ENCODE measurements at places on chromosomes 7 and 10.

DNA sequence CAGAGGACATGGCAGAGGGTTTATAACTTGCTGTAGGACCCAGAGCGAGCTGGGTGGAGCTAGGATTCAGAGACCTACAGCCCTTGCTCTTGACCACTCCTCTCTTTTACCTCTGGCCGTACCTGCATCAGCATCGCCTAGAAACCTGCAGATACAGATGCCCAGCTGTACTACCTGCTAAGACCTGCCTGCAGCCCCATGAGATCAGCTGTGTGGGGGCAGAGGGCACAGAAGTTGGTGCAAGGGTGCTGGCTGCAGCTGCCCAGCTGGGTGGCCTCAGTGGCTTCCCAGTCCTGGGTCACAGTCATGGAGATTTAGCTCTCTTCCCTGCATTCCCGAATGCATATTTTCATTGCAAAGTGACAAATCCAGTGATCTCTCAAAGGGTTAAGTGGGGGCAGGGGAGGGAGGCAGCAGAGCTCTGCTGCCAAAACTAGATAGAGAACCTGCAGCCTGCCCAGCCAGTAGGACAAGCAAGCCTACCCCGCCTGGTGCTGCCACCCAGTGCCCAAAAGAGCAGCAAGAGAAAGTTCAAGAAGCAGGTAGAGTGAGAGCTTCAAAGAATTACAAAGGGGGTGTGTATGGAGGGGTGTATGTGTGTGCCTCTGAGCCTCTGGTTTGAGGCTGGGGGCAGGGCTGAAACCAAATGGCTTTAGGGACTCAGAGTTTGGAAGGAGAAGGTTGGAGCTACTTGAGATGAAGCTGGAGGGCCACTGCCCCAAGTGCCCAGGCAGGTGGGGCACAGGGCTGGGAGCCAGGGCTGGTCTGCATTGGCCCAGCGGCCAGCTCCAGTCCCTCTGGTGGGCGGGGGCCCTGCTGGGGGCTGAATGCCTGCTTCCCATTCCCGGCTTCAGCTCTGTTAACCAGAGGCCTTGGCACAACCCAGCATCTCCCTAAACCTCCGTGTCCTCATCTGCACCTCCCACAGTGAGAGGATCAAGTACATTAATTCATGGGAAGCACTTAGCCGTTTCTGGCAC, 6.9 kb downstream of the FAM241B start:
- H3K4me3 ChIP-seq, result no peak overlapping the region
- H3K27ac ChIP-seq, result no peak overlapping the region
- H3K4me1 ChIP-seq, result no peaks in the 10 kb centered on the region
- peaks cover 9% of the 10 kb centered on the region for H3K36me3 ChIP-seq
- peak; percentile 46 for DNase-seq

- H3K27me3 ChIP-seq, result no peaks in the 10 kb centered on the region
- H3K36me3 ChIP-seq, result peaks cover 70% of the 10 kb centered on the region
- H3K4me1 ChIP-seq, result no peaks in the 10 kb centered on the region
- H3K4me3 ChIP-seq, result no peak overlapping the region
Observed at GRCh38 chr10:73366381-73367298, 8.0 kb upstream of the CFAP70 start.

- peak; percentile 37 for DNase-seq
- H3K27me3 ChIP-seq, result no peaks in the 10 kb centered on the region
- H3K36me3 ChIP-seq, result no peaks in the 10 kb centered on the region
- peaks cover 4% of the 10 kb centered on the region for H3K4me1 ChIP-seq
- no peak overlapping the region for H3K4me3 ChIP-seq
Observed at GRCh38 chr10:69224862-69225657, 4.9 kb downstream of the HKDC1 start.

- peak overlapping the region; percentile 83 for H3K27ac ChIP-seq
- no peaks in the 10 kb centered on the region for H3K36me3 ChIP-seq
- H3K27me3 ChIP-seq, result no peaks in the 10 kb centered on the region
- DNase-seq, result peak; percentile 69
- H3K4me3 ChIP-seq, result peak overlapping the region; percentile 47
- H3K4me1 ChIP-seq, result peaks cover 31% of the 10 kb centered on the region
Observed at GRCh38 chr7:105691082-105691679, 109.9 kb upstream of the EFCAB10 start.

- peak; percentile 61 for DNase-seq
- no peaks in the 10 kb centered on the region for H3K36me3 ChIP-seq
- H3K27me3 ChIP-seq, result no peaks in the 10 kb centered on the region
- no peak overlapping the region for H3K27ac ChIP-seq
- H3K4me1 ChIP-seq, result no peaks in the 10 kb centered on the region
Observed at GRCh38 chr7:84196084-84196503, 1.5 kb upstream of the SEMA3A start.

GRCh38 chr10:104268713-104269645, at the start of gene GSTO2:
Gene GSTO2, plus strand, starts transcription at chr10:104269184. Its CDS starts 5,732 bp downstream, at chr10:104274916.
- peaks cover 13% of the 10 kb centered on the region for H3K4me1 ChIP-seq
- peaks cover 44% of the 10 kb centered on the region for H3K36me3 ChIP-seq
- no peaks in the 10 kb centered on the region for H3K27me3 ChIP-seq
- peak; percentile 99 for DNase-seq
- H3K27ac ChIP-seq, result peak within 1 kb of the TSS; percentile 92

DNA sequence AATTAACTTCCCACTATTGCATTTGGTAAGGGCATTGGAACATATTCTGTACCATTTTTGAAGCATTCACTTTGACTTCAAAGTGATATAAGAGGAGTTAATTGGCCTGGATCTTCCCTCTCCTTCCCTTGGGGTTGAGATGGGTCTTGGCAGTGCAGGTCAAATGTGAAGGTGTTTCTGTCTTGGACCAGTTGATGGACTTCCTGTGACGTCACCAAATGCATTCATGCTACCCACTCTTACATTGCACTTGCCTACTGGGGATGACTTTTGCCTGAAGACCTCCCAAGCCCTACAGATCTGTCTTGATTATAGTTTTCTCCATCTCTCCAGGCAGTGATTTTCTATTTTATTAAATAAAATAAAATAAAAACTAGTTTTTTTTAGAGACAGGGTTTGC, 221.5 kb downstream of the BUB3 start:
- DNase-seq, result no peak
- no peaks in the 10 kb centered on the region for H3K4me1 ChIP-seq
- H3K4me3 ChIP-seq, result no peak overlapping the region
- no peak overlapping the region for H3K27ac ChIP-seq
- peaks cover 23% of the 10 kb centered on the region for H3K27me3 ChIP-seq

DNA sequence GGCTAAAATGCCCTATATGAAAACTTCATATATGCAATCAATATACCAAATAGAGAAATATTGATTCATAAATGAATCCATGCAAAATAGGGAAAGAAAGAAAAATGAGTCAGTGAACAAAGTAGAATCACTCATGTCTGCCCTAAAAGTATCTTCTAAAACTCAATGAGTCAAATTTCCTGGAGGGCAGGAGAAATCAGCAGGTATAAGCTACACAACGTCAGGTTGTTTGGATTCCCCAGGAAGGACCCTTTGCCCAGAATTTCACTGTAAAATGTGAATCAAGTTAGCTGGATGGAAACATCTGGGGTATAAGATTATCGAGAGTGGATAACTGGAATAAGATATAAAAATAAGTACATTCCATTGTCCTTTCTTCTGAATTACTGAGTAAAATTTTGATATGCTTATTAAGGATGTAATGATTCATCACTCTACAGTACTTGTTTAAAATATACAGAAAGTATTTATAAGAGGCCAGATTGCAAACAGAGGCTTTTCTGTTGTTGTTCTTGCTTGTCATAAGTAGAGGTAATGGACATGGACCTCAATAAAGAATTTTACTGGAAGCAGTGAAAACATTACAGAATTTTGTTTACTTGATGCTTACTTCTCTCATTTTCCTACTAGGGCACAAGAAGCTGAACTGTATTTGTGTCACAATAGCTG, 99.0 kb downstream of the AGMO start:
- DNase-seq, result no peak
- no peaks in the 10 kb centered on the region for H3K4me1 ChIP-seq
- H3K27me3 ChIP-seq, result no peaks in the 10 kb centered on the region
- no peak overlapping the region for H3K4me3 ChIP-seq

DNA sequence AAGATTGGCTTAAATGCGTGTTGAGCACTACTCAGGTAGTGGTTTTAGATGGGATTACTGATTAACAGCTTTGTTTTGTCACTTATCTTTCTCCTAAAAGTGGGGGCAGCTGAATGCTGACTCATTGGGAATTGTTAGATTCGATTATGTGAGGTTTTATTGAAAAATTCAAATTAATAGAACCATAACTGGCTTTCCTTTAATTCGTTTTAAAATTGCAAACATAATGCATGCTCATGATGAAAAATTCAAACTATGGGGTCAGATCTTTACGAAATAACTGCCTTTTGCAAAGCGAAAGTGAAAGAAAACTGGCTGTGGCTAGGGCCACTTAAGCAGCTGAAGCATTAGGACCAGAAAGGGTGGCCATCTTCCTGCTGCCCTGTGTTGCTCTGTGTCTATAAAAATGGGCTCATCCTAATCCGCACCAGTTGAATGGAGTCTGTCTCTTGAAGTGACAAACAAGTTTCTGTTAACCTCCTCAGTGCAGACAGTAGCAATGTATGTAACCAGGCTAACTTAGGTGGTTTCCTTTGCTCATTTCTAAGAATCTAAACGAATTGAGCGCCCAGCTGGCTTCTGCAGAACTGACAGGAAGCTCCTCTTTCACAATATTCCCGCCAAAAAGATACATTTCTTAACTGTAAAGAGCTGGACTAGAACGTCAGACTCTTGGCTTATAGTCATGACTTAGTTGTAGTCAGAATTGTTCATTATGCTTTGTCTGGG, 27.8 kb downstream of the DENND10 start:
- H3K36me3 ChIP-seq, result peaks cover 71% of the 10 kb centered on the region
- peak overlapping the region; percentile 36 for H3K27ac ChIP-seq
- H3K27me3 ChIP-seq, result no peaks in the 10 kb centered on the region
- H3K4me1 ChIP-seq, result peaks cover 18% of the 10 kb centered on the region
- no peak for DNase-seq

DNA sequence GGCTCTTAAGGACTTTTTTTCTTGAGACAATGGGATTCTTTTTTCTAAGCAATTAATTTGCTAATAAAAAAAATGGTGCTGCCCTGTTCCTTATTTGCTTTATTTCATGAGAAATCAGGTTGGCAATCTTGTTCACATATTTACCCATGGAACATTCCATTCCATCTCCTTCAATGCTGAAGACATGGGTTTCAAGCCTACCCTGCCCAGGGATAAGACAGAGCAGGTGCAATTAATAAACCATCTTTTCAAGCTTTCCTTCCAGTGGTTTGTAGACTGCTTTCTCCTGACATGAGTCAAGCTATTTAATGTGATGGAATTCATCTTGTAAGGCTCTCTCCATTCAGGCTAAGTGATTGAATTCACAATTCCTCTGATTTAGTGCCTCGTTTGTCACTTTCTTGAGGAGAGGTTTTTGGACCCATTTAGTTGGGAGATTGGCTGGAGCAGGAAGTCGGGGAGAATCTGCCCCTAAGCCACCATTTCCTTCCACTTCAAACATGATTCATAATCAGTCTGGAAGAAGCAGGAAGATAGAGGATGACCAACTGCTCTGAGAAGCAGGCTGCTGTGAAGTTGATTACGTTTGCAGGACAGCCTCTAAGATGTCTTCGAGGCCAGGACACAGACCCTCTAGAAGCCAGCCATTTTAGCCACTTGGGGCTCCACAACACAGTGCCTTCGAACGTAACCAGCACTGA, 552.4 kb upstream of the GALNT17 start:
- no peaks in the 10 kb centered on the region for H3K27me3 ChIP-seq
- no peaks in the 10 kb centered on the region for H3K36me3 ChIP-seq
- DNase-seq, result no peak
- no peak overlapping the region for H3K27ac ChIP-seq

- H3K4me1 ChIP-seq, result no peaks in the 10 kb centered on the region
- H3K4me3 ChIP-seq, result no peak overlapping the region
- H3K27ac ChIP-seq, result no peak overlapping the region
- H3K36me3 ChIP-seq, result no peaks in the 10 kb centered on the region
Observed at GRCh38 chr7:16268821-16269768, 152.2 kb downstream of the CRPPA start.
